T-helper 17 cell (primary cell): ENCODE measurements at places on chromosomes 11 and 22. TPM values are rescaled to one million over a fixed set of nuclear protein-coding genes. Genes with fewer than 3 reads are reported as not detected.

SCGB1C1 gene
- not detected for total RNA-seq

CNGA4 gene
- 0.23 TPM for total RNA-seq

TNNI2 gene
- total RNA-seq, result not detected

SELENOO gene
- total RNA-seq, result 27.4 TPM

DAGLA gene
- 1.3 TPM for total RNA-seq

C11orf87 gene
- total RNA-seq, result not detected

DNA sequence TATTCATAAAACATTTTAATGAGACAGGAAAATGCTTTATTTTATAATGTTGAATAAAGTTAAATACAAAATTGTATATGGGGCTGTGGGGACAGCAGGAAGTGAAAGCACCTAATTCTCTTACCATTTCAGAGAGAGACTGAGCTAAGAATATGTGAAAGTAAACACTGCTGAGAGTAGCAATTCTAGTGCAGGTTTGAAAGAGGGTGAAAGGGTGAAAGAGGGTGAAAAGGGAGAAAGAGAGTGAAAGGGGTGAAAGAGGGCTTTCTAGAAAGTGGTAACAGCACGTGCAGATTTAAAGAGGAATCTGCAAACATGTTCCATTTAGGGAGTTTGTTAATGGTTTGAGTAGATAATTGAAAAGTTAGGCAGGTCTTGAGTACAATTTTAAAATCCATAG, 652.0 kb upstream of the CCDC90B start:
- no peak for DNase-seq

GRCh38 chr11:121449626-121450025, 2.5 kb upstream of the SORL1 start:
- no peak for DNase-seq

GRCh38 chr11:76266286-76267100, 60.2 kb upstream of the WNT11 start:
- no peak for DNase-seq

DNA sequence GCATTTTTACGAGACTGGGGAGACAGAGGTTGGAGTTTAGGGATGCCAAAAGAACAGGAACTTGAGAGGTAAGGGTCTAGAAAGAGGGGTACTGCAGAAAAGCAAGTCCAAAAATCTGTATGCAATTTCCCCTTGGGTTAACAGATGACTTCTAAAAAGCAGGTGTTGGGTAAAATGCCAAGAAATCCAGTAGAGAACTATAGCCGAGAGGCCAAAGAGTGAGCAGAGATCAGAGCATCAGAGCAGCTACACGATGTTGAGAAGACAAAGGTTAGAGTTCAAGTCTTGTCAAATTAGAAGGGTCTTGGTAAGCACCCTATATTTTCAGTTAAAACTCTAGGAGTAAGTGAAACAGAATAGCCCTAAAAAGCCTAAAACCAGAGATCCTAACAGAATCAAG, 145.2 kb downstream of the FCHSD2 start:
- DNase-seq, result no peak

GRCh38 chr11:6319001-6319703, 1.1 kb downstream of the CAVIN3 start:
- DNase-seq, result no peak

GRCh38 chr11:2901854-2902783, 16.5 kb upstream of the CDKN1C start:
- DNase-seq, result peak; percentile 73

DNA sequence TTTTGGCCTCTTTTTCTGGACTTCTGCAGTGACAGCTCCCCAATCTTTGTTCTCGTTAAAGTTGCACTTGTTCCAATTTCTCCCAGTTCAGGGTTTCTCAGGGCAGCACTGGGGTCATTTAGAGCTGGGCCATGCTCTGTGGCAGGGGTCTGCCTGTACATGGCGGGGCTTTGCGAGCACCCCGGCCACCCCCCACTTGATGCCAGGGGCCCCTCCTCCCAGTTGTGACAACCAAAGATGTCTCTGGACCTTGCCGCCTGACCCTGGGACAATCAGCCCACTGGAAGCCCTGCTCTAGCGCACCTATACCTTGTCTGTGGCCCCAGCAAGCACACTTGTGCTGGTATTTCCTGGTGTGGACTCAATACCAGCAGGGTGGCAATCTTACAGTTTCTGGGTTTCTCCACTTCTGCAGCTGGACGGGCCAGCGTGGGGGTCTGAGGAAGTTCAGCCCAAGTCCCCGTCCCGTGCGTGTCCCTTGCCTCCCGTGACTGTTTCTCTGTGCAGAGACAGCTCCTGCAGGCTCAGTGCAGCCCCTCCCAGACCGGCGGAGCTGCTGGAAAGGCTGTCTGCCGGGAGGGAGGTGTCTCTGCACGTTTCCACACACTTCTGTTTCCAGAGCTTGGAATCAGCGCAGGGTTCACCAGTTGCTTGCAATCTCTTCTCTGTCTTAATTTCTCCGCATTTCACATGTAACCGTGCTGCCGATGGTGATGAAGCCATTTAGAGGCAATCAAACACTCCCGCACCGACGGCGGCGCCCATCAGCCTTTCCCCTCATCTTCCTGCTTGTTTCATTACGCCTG, 1328.9 kb downstream of the BRD1 start:
- no peak for DNase-seq

DNA sequence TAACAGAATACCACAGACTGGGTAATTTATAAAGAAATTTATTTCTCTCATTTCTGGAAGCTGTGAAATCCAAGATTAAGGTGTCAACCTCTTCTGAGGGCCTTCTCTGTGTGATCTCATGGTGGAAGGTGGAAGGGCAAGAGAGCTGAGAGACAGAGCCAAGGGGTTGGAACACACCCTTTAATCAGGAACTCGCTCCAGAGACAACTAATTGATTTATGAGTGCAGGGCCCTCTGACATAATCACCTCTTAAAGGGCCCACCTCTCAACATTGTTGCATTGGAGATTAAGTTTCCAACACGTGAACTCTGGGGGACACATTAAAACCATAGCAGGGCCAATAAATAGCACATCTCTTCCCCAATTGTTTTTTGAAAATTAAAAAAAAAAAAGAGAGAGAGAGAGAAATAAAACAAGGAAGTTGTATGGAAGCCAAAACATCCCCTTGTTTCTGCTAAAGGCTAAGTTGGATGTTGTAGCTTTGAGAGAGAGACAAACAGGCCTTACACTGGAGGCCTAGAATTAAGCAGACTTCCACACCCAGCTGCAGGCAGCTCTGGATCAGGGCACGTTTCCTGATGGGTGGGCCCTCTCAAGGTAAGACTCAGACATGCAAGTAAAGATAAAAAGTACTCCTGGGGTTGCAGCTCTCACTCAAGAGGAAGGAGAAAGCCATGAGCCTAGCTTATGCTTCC, 64.1 kb upstream of the BIRC3 start:
- DNase-seq, result no peak

GRCh38 chr11:96331699-96332116, 11.3 kb downstream of the MAML2 start:
- DNase-seq, result no peak
